ENCODE measurements at places on chromosomes 7 and 10. TPM values are rescaled to one million over a fixed set of nuclear protein-coding genes. Genes with fewer than 3 reads are reported as not detected.

PRLHR gene
- not detected for total RNA-seq

CYP2C19 gene
- not detected for total RNA-seq

HOXA11 gene
- 12.4 TPM for total RNA-seq

UPF2 gene
- total RNA-seq: 25.1 TPM

FAM221A gene
- total RNA-seq: 2.0 TPM

All from uterine smooth muscle cell (primary cell).